NCI-H1436 (cell line): ENCODE measurements at places on chromosomes 12 and 14.

GRCh38 chr12:117277875-117278274 lies 83.6 kb downstream of the NOS1 start:
- DNase-seq, result no peak

DNA sequence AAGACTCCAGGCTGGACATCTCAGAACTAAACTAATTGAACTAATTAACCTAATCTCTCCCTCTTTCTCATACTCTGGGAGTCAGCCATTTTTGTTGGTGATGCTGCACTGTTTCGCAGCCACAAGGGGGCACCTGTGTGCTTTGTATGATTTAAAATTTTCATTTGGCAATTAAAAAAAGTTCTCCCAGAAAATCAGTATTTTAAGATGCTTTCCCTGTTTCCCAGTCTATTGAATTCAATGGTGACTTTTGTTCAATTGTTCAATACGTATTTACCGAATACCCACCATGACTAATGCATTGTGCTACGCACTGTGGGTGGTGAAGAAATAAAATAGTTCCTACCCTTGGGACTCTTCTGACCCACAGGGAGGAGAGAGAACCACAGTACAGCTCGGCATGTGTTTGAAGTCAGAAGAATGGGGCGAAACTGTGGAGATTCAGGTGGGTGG lies 63.7 kb downstream of the ZNF664 start:
- DNase-seq, result peak; percentile 35

DNA sequence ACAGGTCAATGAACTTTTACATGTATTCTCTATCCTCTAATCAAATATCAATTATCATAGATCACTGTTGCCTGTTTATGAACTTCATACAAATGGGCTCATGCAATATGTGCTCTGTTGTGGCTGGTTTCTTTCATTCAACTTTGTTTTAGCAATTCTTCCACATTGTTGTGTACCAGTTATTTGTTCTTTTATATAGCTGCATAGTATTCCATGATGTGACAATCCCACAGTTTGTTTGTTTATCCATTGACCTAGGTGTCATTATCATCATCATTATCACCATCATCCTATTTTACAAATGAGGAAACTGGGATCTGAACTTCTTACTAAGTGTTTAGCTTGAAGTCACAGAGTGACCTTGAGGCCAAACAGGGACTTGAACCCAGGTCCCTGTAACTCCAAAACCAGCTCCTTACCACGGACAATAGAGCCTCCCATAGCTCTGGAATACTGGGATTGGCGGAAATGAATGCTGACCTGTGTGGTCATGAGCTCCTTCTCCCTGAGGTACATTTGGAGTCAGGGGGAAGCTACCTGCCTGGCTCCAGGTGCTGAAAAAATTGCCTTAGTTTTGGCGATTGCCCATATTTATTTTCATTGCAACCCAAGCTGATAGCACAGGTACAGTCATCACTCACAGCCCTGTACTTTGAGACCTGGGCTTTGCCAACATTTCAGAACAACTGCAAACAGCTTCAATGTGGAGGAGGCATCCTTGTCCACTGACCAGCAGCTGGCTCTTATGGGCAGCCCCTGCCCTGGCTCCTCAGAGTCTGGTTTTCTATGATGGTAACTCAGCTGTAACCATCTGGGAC lies 9.2 kb downstream of the ZFP36L1 start:
- no peak for DNase-seq

- peak; percentile 9 for DNase-seq
Measured at GRCh38 chr14:42192738-42193653, 586.3 kb downstream of the LRFN5 start.

GRCh38 chr12:10901427-10901826 lies 7.9 kb downstream of the TAS2R13 start:
- no peak for DNase-seq

GRCh38 chr12:52044292-52044983 lies 6.8 kb upstream of the NR4A1 start:
- DNase-seq, result no peak
